ENCODE measurements at places on chromosomes 6 and 20. TPM values are rescaled to one million over a fixed set of nuclear protein-coding genes. Genes with fewer than 3 reads are reported as not detected.

DNA sequence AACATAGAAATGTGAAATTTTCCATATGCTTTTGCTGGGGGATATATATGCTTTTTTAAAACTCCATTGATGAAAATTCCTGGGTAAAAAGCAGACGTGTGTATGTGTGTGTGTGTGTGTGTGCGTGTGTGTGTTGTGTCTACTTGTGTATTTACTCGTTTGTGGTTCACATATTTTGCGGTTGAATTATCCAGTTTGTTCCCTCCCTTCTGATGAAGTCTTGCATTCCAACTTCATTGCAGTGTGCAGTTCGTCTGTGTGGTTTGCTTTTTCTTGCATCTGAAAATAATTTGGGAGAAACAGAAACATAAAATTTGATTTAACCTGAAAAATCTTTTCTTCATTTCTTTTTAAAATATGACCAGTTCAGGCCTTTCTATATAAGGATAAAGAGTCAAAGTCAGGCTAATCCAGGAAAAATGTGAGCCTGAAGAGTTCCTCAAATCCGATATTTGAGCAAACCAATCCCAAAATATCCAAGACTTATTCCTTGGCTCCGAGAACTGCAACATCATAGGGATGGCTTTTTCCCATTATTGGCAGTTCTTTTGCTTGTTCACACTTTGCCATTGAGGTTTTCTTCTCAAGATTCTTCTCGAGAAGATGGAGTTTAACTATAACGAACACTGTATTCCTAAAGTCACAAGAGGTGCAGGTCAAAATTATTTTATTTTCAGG lies 202.2 kb upstream of the CCN2 start:
- DNase-seq, result no peak

DNA sequence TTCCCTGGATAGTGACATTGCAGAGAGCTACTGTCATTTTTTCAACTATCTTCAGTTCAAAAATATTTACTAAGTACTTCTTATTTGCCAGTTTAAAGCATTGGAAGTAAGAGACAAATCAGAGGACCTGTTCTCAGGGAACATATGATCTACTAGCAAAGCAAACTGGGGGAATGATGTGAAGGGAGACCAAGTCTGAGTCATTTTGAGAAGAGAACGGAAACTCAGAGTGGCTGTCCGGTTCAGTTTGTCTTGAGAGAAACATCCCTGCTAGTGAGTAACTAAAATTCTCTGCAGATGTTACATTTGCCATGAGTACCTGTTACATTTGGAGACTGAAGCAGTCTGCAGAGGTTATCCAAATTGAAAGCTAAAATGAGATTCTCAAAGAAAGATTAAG lies 118.3 kb downstream of the KCNQ5 start:
- no peak for DNase-seq

DNA sequence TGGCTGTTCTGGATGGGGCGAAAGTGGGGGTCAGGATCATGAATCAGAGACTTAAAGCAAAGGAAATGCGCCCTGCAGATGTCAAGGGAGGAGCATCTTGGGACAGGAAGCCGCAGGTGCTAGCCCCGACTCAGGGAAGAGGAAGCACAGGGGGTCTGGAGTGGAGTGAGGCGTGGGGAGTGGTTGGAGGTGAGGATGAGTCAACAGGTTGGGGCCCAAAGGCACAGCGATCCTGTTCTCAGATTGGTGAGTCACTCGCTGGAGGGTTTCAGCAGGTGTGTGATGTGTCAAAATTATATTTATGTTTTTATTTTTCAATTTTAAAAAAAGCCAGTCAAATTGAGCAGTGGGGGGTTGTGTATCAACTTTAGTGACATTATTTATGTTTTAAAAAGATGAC lies 19.0 kb downstream of the PACSIN1 start:
- DNase-seq, result no peak

DNA sequence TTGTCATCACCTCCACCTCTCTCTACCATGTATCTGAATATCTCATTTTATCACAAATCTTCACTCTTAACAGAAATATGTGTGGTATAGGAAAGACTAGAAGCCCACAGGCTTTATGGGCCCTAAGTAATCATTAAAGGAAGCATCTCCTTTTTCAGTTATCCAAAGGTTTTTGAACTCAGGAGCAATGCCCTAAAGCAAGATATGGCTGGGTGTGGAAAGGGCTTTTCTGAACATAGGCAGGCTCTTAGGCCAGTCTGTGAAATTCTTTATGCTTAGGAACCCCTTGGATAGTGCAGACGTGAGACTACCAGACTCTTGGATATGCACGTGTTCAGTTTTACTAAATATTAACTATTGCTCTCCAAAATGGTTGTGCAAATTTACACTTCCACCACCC lies 99.5 kb downstream of the ADTRP start:
- DNase-seq, result no peak

DNA sequence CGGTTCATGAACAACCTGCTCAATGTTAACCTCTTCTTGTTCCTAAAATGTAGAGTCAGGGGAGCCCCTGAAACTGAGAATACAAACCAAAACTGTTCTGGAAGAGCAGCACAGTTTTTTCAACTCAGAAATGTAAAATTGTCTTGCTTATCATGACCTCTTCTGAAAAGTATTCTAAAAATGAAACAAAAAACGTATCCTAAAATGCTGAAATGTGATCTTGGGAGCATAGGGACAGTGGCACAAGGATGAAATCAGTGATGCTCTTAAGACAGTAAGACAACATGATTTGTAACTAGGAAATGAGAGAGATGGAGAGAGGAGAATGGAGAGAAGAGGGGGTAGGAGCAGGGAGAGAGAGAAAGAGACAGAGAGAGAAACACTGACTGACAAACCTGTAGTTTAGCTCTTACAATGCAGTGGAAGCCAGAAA lies 27.5 kb downstream of the NCOA7 start:
- no peak for DNase-seq

Gene SCUBE3
- 42.5 TPM for polyA plus RNA-seq

Gene PPIL6
- polyA plus RNA-seq, result 19.9 TPM

Gene RIPOR2
- 7.4 TPM for polyA plus RNA-seq

Data from right renal cortex interstitium (tissue), 3 donors.